CD4-positive, alpha-beta T cell treated with Interleukin-17A for 1 hour (primary cell): ENCODE measurements at places on chromosomes 1 and 21.

DNA sequence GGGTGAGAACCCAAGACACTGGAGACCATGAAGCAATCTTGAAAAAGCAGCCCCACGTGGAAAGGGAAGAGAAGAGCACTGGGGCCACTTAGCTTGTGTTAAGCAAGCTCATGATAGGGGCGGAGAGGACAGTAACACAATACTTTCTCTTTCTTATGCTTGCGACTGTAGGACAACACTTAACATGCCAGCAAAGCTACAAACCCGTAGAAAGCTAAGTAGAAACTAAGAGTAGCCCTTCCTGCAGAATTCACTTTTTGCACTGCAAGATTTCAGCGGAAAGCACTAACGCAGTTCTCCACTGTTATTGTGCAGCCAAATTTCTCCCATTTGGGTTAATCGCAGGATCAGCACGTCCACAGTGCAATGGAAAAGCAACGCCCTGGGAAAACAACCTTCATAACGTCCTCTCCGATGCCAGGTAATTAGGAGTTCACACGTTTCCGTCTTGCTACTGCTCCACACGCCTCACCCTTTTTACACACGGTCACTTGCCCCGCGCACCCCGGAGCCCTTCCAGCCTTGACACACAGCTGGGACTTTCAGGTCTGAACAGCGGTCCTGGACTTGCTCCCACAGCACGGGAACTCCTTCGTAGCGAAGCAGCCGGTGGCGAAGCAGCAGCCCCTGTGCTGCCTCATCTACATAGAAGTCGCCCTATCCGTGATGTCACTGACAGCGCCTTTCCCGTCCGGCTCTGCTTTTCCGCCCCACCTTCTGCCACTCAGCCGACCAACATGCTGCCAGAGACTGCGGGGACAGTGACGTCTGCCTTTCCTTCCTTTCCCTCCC is 148.6 kb downstream of the PPIAL4G start:
- peak; percentile 86 for DNase-seq

DNA sequence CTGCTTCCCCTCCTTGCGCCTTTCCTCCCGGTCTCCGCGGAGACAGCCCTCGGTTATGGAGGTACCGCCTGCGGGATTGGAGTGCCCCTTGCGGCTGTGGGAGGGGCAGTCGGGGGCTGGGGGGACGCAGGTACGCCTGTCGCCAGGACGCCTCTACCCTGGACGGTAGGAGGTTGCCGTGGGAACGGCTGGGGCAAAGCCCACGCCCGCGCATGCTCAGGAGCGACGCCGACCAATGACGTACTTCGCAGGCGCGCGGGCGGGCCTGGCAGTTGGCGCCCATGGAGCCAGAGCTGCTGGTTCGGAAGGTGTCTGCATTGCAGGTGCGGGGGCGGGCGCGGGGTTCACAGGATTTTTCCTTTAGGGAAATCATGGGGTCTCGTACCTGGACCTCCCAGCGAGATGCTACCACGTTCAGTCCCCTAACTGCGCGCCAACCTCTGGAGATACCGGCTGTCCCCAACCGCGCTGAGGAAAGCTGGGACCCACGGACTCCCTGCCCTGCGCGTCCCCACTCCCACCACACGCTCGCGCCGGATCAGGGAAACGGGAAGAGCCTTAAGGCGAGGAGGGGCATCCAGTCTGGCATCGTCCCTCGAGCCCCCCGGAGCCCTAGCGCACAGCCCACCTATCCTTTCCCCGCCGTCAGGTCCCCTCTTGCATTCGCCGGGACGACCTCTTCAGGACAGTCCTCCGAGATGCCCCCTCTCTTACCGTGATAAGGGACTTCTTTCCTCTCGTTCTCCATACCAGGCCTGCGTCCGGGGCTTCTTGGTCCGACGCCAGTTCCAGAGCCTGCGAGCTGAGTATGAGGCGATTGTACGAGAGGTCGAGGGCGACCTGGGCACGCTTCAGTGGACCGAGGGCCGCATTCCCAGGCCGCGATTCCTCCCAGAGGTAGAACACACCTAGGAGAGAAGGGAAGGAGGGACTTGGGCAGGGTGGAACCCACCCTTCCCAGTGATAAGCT is at the start of gene IQCC:
Gene IQCC, plus strand, starts transcription at position 271 of the 970 bp plus-strand sequence. Its CDS starts 11 bp downstream, at position 282.
- DNase-seq: peak; percentile 90

DNA sequence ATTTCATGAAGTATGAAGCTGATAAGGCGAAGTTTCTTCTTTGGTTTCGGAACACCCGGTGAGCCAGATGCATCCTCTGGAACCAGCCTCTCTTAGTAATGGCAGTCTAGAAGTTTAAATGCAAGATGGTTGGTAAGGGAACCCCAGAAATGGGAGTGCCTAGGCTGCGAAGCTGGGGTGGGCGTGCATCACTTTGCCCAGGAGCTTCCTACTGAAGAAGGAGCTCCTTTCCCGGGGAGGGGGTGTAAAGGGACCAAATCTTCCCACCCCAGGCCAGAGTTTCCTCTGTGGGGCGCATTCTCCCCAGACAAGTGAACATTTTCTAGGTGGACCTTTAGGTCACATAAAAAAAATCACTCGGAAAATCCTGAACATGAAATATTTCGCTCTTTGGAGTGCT is 4.4 kb downstream of the TFF2 start:
- no peak for DNase-seq

DNA sequence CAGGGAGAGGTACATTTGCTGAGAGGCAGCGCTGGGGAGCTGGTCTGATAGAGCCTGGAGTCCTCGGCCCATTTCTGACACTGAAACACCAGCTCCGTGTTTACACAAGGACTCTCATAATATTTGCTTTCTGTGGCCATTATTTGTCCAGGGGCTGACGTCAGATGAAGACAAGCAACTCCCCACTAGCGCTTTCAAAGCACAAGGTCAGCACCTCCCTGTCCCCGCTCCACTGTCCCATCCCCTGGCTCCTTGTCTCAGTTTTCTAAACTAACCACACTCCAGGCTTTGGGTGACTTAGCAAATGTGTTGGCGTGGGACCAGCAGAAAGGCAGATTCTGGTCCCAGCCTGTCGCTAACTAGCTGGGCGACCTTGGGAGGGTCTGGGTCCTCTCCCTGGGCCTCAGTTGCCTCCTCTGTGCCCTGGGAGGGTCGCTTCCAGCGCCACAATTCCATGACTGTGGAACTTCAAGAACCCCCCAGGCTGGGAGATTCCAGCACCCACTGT is 37.4 kb upstream of the ZBTB40 start:
- DNase-seq: no peak

GRCh38 chr1:1539310-1540089 is 924 bp downstream of the TMEM240 start:
- DNase-seq: no peak

- no peak for DNase-seq
Observed at GRCh38 chr1:219771080-219771479, 157.3 kb downstream of the SLC30A10 start.

- DNase-seq: no peak
Observed at GRCh38 chr1:2188336-2188735, 6.2 kb downstream of the FAAP20 start.

- no peak for DNase-seq
Observed at GRCh38 chr1:3111348-3112021, 42.5 kb downstream of the PRDM16 start.

DNA sequence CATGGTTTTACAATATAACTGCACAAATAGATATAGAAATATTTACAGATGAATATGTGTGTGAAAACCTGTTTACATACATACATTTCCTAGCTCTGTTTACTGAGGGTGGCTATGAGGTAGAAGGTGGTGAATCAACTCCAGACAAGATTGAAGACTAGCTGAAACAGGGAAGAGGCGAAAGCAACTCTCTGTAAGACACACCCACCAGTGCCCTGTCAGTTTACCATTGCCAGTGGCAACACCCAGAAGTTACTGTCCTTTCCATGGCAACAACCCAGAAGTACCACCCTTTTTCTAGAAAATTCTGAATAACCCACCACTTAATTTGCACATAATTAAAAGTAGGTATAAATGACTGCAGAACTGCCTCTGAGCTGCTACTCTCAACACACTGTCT is 16.7 kb downstream of the TMEM69 start:
- no peak for DNase-seq

DNA sequence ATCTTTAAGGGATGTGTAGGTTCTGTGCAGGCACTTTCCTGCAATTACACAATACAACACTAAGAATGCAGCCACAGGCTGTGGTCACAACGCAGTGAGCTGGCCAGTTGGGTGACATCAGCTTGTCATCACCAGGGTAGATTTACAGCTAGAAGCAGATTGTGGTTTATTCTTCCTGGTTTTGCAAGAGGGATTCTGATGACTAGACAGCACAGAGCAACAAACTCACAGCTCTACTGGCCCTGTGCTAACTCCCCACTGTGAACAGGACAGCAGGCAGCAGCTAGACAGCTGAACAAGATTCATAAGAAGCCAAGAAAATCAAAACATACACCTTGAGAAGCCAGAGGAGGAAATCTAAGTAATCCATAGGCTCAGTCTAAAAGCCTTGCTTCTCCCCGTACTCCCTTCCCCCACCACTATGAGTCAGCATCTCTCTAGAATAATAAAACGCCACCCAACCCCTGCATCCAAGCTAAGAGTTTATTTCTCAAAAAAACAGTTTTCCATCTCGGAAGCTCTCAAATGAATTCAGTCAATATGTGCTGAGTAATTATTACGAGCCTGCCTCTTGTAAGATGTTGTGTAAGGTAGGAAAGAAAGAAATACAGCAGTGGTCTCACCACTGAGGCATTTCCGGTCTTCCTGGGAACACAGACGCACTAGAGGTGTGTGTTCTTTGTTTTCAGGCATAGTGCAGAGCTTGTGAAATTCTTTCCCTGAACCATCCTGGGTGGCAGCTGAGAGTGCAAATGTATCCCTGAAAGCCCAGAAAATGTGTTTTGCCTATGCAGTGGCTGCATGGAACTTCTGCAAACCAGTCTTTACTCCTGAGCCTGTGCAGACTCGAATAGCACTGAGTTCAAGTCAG is 162.8 kb downstream of the NTPCR start:
- DNase-seq: peak; percentile 32
